Activated CD4-positive, alpha-beta T cell treated with anti-CD3 and anti-CD28 coated beads, Interleukin-10, Interleukin-2, amounts not matched to agents 100 ng/mL and 50 ng/mL, durations not matched to agents 16 hours and 8 hours (primary cell): ENCODE measurements at places on chromosomes 1 and 21.

DNA sequence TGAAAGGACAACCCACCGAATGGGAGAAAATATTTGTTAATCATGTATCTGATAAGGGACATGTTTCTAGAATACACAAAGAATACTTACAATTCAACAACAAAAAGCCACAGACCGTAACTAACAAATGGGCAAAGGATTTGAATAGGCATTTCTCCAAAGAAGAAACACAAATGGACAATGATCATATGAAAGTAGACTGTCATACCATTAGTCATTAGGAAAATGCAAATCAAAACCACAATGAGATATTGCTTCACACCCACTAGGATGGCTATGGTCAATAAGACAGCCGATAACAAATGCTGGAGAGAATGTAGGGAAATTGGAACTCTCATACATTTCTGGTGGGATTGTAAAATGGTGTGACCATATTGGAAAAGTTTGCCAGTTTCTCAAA, 367.2 kb upstream of the SGIP1 start:
- no peak for DNase-seq

GRCh38 chr1:228377664-228378089, 29.0 kb downstream of the TRIM11 start:
- no peak for DNase-seq

DNA sequence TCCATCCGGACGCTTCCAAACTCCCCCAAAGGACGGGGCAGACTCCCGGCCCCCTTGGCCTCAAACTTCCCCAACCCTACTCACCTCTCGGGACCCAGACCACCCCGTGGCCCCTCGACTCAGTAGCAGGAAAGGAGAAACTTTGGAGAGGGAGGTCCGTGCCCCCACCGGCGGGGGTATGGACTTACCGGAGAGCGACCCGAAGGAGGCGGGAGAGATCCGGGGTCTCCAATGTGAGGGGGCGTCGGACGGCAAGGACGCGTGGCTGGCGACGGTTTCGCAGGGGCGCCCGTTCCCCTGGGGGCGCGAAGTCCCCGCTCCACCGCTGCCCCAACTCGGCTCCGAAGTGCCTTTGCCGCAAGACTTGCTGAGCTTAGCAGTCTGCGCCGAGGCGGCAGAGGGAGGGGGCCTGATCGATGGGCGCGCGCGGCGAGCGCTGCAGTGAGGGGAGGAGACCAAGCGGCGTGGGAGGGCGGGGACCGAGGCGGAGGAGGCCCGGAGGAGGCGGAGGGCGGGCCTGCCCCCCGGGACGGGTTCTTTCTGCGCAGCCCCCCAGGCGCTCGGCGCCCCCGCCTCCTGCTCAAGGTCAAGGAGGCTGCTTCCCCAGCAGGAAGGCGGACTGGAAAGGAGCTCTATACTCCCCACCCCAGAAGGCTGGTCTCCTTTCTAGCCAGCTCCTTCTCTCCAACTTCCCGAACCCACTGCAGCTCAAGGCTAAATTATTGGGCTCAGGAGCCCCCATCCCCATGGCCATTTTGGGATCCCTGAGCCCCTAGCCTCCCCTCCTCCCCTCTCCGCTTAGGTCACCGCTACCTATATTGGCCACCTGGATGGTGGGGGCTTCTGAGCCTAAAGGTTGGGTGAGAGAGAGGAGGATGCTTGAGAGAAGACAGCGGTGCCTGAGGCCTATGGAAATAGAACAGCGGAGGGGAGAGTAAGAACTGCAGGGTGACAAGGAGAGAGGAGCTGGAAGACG, at the start of gene SYT2:
TSS of gene SYT2 (minus strand) at position 385 of the 976 bp plus-strand sequence. CDS start 104,682 bp downstream, outside the sequence.
- DNase-seq: no peak

DNA sequence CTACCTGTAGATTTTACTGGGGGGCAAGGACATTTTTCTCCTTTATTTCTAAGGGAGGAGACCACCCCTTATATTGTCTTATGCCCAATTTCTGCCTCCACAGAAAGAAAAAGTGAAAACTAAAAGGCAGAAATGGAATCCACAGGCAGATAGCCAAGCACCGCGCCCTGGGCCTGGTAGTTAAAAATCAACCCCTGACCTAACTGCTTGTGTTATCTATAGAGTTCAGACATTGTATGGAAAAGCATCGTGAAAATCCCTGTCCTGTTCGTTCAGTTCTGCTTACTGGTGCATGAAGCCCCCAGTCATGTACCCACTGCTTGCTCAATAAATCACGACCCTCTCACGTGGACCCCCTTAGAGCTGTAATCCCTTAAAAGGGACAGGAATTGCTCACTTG, 33.7 kb upstream of the IL6R start:
- no peak for DNase-seq

- DNase-seq: no peak
Measured at GRCh38 chr1:35594005-35594760, 21.1 kb downstream of the TFAP2E start.

GRCh38 chr1:106879538-106879937, 176.9 kb upstream of the PRMT6 start:
- DNase-seq: no peak

DNA sequence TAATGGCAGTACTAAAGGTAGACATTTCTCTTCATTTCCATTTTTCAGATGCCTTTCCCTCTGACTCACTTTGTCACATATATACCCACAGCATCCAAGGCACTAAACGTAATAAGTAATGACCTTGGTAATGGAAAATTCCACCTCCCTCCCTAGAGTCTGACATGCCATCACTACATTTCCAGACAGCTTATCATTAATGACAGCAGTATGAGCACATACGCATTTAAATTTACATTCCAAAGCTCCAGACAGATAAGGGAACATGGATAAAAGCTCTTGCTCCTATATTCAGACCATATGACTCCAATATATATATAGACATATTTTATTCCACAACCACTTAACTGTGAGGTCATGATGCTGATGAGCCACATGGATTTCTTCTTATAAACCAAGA, 191.7 kb upstream of the GORAB start:
- DNase-seq: no peak

DNA sequence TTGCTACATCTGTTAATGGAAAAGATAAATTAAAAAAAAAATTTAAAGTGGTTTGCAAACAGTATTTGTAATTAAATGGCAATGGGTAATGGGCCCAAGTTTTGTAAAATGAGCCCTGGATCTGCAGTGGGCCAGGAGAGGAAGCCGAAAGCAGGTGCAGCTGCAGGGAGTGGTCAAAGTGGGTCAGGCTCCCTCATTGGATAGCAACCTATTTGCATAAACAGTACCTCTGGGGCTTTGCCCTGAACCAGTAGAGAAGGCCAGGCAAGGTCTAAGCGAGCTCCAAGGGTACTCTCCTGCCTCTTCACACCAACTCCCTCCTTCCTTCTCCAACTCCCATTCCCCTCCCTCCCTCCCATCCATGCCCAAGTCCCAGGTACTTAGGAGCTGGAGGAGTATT, 138.9 kb downstream of the HMGB4 start:
- DNase-seq: no peak

DNA sequence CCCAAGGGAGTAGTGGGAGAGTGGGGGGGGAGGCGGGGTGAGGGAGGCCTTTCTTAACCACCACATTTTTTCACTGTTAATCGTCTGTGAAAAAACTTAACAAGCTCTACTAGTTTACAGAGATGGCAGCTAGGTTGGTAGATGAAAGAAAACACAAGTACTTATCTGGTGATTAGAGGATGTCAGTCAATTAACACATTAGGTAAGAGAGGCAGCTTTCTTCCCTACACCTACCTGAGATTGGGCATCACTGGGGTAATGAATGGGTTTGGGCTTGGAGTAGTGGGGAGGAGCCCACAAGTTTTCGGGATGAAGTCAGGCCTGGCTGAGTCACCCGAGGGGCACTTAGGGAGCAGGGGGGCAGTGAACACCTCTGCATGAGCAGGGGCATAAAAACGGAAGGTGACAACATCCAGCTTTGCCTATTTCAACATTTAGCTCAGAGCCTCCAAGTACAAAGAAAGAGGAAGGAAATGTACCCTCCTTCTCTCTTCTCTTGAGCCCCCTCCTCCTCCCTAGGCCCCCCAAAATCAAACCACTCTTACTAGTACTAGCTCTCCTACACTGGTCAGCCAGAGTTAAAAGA, 2.5 kb downstream of the LBR start:
- DNase-seq: peak; percentile 26

GRCh38 chr1:96409689-96410088, 311.9 kb upstream of the PTBP2 start:
- DNase-seq: no peak

- DNase-seq: peak; percentile 62
Measured at GRCh38 chr1:29124366-29125236, 898 bp upstream of the TMEM200B start.

GRCh38 chr1:110004583-110004982, 20.0 kb downstream of the AHCYL1 start:
- no peak for DNase-seq

DNA sequence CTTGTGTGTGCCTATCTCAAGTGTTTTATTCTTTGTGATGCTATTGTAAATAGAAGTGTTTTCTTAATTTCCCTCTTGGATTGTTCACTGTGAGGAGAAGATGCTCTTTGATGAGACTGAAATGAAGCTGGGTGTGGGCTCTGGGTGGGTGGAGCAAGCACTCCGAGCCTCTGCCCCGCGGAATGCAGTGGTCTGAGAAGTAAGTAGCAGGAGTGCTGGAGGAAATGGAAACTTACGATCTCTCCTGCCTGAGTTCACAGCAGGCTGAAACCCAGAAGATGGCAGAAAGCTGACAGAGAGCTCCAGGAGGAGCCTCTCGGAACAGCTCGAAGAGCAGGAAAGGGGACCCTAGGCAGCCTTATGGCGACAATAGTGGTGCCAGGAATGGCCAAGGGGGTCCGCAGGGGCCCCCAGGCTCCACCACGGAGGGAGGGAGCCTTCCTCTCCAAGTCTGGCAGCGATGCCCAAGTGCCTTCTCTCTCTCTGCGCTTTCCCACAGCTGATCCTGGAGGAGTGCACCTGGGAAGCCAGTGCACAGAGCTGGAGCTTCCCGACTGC, 126.8 kb upstream of the COL6A1 start:
- DNase-seq: no peak

GRCh38 chr1:9680828-9681227, 29.3 kb downstream of the PIK3CD start:
- no peak for DNase-seq

DNA sequence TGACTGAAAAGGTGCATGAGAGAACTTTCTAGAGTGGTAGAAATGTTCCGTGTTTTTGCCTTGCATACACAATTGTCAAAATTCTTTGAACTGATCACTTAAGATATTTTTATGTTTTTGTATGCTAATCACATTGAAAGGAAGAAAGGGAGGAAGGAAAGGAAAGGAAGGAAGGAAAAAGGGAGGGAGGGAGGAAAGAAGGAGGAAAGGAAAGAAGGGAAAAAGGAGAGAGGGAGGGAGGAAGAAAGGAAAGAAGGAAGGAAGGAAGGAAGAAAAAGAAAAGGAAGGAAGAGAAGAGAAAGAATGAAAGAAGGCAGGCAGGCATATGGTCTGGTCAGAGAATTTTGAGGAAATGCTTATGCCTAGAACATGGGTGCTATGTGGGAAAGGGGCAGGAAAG, 68.4 kb upstream of the PGBD5 start:
- DNase-seq: no peak

DNA sequence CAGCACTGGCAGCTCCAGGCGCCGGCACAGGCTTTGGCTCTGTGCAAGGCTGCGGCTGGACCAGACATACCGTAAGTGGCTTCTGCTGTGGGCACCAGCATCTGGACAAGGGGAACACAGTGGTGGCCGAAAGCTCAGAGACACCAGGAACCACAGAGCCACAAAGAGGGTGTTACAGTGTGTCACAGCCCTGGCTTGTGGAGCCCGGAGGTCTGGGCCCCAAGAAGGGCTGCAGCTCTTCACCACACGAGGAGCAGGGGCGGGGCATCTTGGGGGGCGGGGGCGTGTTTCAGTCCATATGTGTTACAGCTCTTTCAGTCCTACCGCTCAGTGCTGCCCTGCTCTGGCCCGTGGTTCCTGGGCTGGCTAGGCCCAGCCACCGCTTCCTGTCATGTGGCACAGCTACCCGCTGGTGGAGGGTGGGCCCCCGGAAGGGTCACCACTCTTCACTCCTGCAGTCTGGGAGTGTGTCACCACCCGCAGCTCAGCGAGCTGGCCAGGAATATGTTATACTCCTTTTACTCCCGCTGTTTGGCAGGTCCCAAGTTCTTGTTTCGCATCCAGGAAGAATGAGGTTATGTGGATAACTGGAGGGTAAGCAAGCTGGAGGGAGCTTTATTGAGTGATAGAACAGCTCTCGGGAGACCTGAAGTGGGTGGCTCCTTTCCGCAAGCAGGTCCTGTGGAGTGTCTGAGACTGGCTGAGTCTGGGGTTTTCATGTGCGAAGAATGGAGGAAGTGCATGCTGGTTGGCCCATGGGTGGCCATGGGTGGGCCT, 3.3 kb upstream of the LSM10 start:
- peak; percentile 69 for DNase-seq

DNA sequence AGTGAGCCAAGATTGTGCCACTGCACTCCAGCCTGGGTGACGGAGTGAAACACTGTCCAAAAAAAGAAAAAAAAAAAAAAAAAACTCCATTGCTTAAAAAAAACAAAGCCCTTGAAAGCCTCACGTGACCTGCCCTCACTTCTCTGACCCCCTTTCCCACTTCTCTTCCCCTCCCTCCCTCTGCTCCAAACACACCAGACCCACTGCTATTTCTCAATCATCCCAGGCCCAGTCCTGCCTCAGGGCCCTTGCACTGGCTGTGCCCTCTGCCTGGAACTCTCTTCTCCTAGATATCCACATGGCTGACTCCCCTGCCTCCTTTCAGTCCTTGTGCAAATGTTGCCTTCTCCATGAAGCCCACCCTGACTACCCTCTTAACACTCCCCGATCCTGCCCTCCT, 45.4 kb upstream of the TARDBP start:
- DNase-seq: no peak

DNA sequence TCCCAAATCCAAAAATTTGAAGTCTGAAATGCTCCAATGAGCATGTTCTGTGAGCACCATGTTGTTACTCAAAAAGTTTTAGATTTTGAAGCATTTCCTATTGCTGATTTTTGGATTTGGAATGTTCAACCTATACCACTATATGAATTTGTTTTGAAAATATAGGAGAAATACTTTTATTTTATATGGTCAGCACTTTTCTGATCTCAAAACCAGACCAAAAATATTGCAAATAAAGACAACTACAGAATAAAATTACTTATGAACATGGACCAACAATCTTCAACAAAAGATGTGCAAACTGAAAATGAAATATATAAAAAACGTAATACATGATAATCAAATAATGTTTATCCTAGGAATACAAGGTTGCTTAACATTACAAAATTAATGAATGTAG, 73.7 kb upstream of the APOBEC4 start:
- DNase-seq: no peak
